Left lung (tissue), 14 donors: ENCODE measurements at places on chromosomes 16 and 17.

DNA sequence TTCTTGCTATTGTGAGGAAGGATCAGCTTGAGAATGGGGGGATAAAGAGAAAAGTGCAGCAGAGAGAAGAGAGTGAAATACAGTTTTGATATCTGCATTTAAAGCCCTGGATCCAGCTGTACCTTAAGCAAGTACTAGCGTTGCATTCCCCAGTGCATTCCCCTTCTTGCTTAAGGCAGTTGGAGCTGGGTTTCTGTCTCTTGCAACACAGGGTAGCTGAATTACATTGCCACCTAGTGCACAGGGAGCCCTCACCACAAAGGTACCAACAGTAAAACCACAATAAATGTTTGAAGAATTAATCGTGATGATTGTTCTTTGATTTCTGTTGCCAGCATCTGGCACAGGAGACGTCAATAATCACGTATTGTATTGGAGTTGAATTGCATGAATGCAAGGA, 588.7 kb downstream of the RBFOX1 start:
- H3K4me3 ChIP-seq: no peak overlapping the region
- no peaks in the 10 kb centered on the region for H3K27me3 ChIP-seq
- DNase-seq: no peak
- no peaks in the 10 kb centered on the region for H3K36me3 ChIP-seq

DNA sequence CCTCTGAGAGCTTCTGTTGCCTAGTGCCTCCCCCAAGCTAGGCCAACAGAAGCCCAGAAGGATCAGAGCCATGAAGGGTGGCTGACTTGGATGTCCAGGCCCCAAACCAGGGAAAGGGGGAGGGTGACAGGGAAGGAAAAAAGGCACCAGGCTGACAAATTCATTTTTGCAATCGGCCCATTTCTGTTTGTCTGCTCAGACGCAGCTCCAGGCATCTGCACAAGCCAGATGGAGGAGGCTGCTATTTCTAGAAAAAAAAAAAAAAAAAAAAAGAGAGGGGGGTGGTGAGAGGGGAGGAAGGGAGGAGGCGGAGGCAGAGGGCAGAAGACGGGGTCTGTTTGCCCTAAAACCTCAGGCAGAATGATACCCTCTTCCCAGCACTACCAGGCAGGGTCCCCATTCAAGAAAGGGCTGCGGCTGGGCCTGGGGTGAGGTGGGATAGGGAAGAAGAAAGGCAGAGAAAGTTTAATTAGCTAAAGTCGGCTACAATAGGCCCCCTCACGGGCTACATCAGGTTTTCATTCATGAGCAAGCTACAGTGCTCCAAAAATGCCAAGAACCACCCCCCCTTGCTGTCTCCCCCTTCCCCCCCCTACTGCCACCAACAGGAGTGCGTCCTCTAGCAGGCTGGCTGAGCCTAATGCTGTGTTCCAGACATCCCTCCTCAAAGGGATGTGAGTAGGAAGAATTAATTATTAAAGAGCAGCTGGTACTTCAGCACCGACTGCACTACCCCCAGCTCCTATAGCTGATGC, 2.4 kb downstream of the HDAC5 start:
- no peaks in the 10 kb centered on the region for H3K27me3 ChIP-seq
- H3K36me3 ChIP-seq: no peaks in the 10 kb centered on the region
- no peak for DNase-seq
- no peak overlapping the region for H3K4me3 ChIP-seq
- H3K4me1 ChIP-seq: peaks cover 46% of the 10 kb centered on the region

DNA sequence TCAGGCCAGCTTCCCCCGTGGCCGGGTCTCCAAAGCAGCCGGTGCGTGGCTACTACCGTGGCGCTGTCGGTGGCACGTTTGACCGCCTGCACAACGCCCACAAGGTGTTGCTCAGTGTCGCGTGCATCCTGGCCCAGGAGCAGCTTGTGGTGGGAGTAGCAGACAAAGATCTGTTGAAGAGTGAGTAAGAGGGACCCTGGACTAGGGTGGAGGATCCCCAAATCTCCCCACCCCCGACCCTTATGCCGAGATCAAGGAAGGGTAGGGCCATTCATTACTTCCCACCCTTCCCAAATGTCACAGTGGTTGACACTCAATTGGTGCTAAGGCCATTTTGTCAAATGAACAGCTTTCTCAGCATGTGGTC, 1.2 kb downstream of the COASY start:
- peak overlapping the region; percentile 96 for H3K4me3 ChIP-seq
- H3K4me1 ChIP-seq: peaks cover 53% of the 10 kb centered on the region
- no peaks in the 10 kb centered on the region for H3K27me3 ChIP-seq
- H3K27ac ChIP-seq: peak overlapping the region; percentile 93

- no peaks in the 10 kb centered on the region for H3K4me1 ChIP-seq
- H3K4me3 ChIP-seq: no peak overlapping the region
- H3K27ac ChIP-seq: no peak overlapping the region
- no peaks in the 10 kb centered on the region for H3K36me3 ChIP-seq
These were observed 10.5 kb upstream of the RBFOX3 start for GRCh38 chr17:79621151-79621943.

- H3K4me3 ChIP-seq: no peak overlapping the region
- H3K4me1 ChIP-seq: no peaks in the 10 kb centered on the region
- H3K27me3 ChIP-seq: no peaks in the 10 kb centered on the region
- H3K36me3 ChIP-seq: no peaks in the 10 kb centered on the region
These were observed 208.1 kb downstream of the ABCC12 start for GRCh38 chr16:47947723-47948122.
